GM13976 (cell line): ENCODE measurements at places on chromosomes 16 and 17.
A peak's percentile ranks its signal among the peaks of the same experiment; 100 is the strongest.

DNA sequence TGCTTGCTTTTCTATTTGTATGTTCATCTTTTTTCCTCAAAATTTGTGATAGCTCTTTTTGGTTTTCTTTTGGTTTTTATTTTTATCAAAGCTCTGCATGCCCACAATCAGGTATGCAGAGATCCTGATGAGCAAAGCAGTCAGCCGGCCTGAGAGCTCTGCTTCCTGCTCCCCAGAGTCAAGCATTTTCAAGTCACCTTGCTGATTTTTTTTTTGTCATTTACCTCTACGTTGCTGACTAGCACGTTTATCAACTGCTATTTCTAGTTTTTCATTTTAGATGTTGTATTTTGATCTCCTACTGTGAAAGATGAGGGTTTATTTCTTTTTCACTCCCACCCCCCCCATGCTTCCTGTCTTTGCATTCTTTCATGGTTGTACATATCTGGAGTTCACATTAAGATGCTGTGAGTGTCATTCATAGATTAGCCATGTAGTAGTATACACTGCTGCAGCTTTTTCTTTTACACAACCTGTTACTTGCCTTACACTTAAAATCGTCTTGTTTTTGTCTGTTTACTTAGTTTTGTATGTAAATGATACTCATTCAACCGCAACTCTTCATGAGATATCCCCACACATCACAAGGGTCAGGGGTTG is 196.2 kb downstream of the LGALS9B start:
- DNase-seq, result no peak

DNA sequence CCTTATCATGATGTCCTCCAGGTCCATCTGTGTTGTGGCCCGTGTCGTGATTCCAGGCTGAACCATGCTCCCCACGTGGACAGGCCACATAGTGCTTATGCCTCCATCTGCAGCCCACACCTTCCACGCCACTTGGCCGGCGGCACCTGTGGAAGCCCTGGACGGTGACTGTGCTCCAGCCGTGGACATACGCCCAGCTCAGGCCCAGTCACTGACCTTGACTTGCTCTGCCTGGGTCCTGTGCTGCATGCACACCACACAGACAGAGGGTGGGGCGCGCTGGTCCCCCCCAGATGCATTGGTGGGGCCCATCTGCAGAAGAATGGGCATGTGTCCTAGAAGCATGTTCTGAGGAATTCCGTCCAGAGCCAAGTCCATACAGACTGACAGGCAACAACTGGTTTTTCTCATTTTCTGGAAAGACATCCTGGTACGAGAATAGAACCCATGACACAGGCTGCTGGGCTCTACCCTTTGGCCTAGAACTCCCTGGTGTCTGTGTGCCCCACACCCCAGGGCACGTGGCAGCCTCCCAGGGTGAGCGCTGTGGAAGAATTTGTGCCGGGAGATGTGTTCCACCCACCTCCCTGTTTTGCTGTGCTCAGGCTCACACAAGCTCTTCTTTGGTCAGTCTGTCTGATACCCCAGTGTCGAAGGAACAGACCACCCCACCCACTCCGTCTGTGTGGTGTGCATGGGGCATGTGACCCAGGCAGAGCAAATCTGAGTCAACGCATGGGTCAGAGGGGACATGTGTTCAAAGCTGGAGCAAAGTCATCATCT is 39.5 kb downstream of the GPT2 start:
- DNase-seq, result no peak

DNA sequence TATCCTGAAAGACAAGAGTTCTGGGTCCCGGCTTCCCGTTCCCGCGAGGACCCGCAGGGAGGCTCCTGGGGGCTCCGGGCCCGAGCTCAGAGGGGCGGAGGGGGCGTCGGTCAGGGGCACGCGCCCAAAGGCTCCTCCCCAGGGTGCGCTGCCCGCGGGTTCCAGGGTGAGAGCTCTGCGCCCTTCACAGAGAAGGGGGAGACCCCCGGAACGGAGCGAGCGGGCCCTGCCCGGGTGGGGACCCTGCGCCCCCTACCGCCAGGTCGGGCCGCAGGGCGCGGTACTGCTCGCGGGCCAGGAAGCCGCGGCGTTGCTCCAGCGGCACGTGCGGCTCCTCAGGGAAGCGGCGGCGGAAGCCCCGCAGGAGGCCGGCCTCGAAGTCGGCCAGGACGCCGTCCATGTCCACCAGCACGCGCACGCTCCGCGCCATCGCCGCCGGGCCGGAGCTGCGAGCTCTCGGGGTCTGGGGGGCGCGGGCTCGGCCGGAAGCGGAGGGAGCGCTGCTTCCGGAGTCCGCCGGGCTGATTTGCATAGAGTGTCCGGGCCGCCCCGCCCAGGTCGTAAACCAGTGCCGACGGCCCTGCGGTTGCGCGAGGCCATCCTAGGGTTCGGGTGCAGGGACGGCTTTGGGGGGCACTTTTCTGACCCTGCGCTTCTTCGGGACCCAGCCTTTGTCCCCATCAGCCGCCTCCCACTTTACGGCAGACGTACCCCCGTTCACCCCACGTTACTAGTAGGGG is at the start of gene NT5C:
TSS of gene NT5C (minus strand) at position 465 of the 740 bp plus-strand sequence. CDS start at position 430, 35 bp downstream.
- peak; percentile 95 for DNase-seq

DNA sequence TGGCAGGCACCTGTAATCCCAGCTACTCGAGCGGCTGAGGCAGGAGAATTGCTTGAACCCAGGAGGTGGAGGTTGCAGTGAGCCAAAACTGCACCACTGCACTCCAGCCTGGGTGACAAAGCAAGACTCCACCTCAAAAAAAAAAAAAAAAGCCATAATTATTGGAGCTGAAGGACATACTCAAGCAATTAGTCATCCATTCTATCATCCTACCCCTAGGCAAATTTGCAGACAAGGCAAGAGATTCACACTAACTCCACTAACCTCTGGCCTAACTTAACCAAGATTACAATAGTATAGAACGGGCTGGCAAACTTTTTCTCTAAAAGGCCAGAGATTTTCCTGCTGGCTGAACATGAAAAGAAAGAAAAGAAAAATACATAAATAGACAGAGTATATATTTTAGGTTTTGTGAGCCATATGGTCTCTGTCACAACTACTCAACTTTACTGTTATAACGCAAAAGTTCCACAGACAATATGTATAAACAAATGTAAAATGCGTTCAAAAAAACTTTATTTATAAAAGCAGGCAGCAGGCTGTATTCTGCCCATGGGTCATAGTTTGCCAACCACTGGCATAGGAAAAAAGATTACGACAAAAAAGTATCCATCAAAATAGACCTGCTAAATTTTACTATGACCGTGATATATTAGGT is 29.7 kb downstream of the BRIP1 start:
- no peak for DNase-seq

GRCh38 chr17:40533896-40534295 is 31.4 kb downstream of the CCR7 start:
- DNase-seq, result no peak

- DNase-seq, result no peak
These were observed 13.5 kb downstream of the KNOP1 start for GRCh38 chr16:19704321-19705145.

DNA sequence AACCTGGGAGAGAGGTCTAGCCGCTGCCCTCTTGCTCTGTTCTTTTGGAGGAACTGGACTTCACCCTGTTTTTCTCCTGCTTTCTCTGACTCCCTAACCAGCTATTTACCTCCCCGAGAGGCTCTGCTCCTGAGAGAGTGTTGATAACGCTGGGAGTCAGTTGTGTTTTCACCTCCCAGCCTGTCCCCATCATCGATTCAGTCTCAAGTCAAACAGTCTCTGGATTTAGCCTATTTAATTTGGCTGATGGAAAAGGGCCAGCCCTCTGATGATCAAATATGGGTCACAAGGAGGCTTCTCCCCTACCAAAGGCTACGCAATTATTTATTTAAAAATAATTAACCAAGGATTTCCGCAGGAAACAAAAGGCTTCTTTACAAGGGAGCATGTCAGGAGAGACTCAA is 31.8 kb downstream of the HNF1B start:
- no peak for DNase-seq

GRCh38 chr17:41653421-41653820 is 29.0 kb upstream of the KRT17 start:
- no peak for DNase-seq

DNA sequence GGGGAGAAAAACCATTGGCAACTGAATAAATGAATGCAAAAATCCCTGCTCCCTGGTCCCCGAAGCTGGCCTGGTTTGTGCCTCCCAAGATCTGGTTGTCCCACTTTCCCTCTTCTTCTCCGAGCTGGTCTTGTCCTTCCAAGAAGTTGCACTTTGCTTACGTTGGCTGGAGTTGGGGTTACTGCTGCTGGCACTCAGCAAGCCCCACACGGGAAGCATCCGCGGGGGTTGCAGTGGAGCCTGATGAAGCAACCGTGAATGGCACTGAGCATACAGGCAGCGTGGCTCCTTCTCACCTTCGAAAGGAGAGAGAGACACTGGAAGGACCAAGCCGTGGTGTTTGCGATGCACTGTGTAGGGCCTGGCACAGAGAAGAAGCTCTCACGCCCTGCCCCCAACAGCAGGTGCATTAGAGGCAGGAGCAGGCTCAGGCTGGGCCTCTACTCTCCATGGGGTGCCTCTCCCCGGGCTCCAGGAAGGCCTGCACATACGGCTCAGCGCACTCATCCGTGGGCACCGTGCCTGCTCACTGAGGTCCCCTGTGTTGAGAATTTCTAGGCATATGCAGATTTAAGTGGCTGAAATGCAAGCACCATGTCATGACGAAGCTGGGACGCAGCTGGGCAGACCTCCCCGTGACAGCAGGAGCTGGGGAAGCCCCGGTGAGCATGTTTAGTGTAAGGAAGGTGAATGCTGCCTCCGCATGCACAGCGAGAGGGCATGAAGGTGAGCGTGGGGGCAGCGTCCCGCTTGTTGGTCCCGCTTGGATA is 12.1 kb downstream of the CA5A start:
- DNase-seq, result peak; percentile 86
